Esophagus squamous epithelium (tissue), 5 donors: ENCODE measurements at places on chromosomes 7 and 10.

GRCh38 chr10:77763453-77764430 is 126.1 kb upstream of the KCNMA1 start:
- no peak for DNase-seq

GRCh38 chr7:106448992-106449859 is 164.4 kb upstream of the NAMPT start:
- no peak for DNase-seq

GRCh38 chr7:137209151-137209817 is 134.2 kb downstream of the PTN start:
- no peak for DNase-seq

- no peak for DNase-seq
Measured at GRCh38 chr7:27462575-27463270, 200.0 kb downstream of the HIBADH start.

GRCh38 chr10:130179640-130180039 is 43.4 kb downstream of the GLRX3 start:
- DNase-seq: no peak

DNA sequence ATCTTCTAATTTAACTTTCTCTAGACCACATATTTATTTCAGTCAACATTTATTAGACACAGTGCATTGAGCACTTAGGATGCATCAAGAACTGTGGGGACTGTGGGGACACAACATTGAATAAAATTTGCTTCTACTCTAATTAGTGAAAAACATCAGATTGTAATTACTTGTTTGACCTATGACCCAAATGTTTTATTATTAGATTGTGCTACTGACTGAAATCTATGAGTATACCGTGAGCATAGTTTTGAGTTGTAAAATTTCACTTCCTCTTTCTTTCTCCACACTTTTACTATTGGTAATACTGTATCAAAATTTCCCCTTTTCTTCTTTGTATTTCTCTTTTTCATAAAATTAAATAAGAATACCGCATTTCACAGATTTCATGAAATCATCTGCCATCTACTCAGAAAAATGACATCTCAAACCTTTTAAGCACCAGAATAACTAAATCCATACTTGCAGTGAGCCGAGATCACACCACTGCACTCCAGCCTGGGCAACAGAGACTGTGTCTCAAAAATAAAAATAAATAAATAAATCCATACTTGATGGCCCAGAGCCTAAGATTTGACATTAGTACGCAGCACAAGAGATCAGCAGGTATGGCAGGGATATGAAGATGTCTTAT is 25.4 kb upstream of the INPP5F start:
- DNase-seq: no peak

DNA sequence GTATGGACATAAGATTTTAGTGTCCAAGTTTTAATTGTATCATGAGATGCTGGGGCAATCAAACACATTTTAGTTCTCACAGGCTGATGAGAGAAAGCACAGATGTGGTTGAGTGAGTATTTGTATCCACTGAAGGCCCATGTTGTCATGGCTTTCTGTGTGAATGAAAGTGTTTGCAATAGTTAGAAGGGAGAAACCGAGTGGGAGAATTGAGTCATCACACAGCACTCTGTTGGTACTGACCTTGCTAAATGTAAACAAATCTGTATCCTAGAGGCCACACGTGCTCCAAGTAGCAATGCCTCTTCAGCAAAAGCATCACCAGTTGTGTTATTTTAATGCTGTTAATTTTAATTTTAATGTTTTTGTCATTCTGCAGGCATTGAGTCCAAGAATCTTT is 121.2 kb downstream of the EMX2 start:
- DNase-seq: no peak

- no peak for DNase-seq
Measured at GRCh38 chr7:2117646-2118045, 115.1 kb downstream of the MAD1L1 start.

DNA sequence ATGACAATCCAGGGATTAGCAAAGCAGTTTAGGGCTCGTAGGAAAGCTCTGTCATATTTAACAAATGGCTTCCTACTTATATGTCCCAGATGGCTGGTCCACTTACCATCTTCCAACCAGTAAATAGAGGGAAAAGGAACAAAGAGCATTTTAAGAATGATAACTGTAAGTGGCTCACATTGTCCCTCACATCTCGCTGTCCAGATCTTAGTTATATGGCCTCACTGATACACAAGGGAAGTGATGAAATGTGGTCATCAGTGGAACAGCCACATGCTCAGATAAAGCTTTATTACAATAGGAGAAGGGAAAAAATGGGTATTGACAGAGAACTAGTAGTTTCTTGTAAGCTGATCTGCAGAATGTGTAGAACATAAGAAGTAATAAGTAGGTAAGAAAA is 35.8 kb downstream of the IQUB start:
- no peak for DNase-seq

GRCh38 chr7:17558558-17559332 is 260.3 kb downstream of the AHR start:
- DNase-seq: no peak
